ENCODE measurements at places on chromosomes 6 and 20.

DNA sequence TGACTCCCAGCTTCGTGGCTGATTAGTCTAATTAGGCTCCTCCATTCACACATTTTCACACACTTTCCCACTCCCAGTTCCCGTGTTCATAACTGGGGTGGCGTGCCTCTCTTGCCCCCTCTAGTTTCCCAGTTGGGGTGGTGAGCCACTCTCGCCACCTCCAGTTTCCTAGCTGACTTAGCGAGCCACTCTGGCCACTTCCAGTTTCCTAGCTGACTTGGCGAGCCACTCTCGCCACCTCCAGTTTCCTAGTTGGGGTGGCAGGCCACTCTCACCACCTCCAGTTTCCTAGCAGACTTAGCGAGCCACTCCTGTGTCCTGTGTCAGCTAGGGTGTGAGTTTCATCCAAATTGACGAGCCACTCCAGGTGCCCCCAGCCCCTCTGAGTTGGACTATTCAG lies 7.4 kb upstream of the GMPR start:
- no peak for DNase-seq

- no peak for DNase-seq
These were observed 74.7 kb upstream of the RUNX2 start for GRCh38 chr6:45253453-45253852.

GRCh38 chr6:147759536-147759935 lies 251.0 kb downstream of the SAMD5 start:
- no peak for DNase-seq

GRCh38 chr6:145373826-145374225 lies 361.5 kb downstream of the EPM2A start:
- no peak for DNase-seq

- DNase-seq: no peak
These were observed 1305.2 kb downstream of the EPHA7 start for GRCh38 chr6:92114091-92114675.

- DNase-seq: no peak
These were observed 1.7 kb upstream of the CST4 start for GRCh38 chr20:23690581-23690980.

DNA sequence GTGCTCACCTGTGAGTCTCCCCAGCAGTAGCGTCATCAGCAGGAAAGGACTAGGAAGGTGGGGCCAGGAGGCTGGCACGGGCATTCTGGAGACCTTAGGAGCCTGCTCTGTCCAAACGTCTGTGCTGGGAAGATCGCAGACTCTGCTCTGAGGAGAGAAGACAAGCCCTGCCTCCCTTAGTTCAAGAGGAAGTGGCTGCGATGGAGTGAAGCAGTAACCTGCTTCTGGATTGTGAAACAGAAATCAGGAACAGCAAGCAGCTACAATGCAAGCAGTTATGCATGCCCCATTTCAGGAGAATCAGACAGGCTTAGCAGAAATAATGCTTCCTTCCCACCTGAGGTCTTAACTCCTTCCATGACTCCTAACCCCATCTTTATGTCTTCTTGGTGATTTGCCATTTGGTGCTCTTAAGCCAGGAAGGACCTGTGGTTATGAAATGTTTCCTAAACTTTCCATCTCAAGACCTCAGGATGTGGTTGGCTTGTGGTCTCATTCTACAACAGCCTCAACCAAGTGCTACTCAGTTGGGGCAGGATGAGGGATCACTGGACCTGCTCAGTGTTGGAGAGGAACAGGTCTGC lies at the start of gene SIRPB1:
Gene SIRPB1 (minus strand): TSS at position 149 of the 584 bp plus-strand sequence. CDS start 65 bp downstream, at position 84.
- no peak for DNase-seq

DNA sequence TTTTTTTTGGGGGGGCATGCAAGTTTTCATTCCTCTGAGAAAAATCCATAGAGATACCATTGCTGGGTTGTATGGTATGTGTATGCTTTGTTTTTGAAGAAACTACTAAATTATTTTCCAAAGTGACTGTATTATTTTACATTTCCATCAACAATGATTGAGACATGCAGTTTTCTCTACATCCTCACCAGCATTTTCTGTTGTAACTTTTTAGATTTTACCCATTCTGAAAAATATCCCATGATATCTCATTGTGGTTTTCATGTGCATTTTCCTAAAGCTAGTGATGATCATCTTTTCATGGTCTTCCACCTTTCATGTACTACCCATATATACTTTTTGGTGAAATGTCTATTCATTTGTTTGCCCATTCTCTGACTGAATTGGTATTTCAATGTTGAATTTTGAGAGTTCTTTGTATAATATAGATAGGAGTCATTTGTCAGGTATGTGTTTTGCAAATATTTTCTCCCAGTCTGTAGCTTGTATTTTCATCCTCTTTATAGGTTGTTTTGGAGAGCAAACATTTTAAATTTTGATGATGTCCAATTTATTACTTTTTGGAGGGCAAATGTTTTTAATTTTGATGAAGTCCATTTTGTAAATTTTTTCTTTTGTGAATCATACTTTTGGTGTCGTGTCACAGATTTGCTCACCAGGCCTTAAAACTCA lies 827.5 kb upstream of the CITED2 start:
- no peak for DNase-seq

GRCh38 chr6:131924881-131925474 lies 26.2 kb downstream of the CCN2 start:
- no peak for DNase-seq

GRCh38 chr6:152008779-152009178 lies 201.3 kb downstream of the ESR1 start:
- no peak for DNase-seq

- DNase-seq: no peak
These were observed 1.6 kb upstream of the TNFRSF6B start for GRCh38 chr20:63694584-63695423.

DNA sequence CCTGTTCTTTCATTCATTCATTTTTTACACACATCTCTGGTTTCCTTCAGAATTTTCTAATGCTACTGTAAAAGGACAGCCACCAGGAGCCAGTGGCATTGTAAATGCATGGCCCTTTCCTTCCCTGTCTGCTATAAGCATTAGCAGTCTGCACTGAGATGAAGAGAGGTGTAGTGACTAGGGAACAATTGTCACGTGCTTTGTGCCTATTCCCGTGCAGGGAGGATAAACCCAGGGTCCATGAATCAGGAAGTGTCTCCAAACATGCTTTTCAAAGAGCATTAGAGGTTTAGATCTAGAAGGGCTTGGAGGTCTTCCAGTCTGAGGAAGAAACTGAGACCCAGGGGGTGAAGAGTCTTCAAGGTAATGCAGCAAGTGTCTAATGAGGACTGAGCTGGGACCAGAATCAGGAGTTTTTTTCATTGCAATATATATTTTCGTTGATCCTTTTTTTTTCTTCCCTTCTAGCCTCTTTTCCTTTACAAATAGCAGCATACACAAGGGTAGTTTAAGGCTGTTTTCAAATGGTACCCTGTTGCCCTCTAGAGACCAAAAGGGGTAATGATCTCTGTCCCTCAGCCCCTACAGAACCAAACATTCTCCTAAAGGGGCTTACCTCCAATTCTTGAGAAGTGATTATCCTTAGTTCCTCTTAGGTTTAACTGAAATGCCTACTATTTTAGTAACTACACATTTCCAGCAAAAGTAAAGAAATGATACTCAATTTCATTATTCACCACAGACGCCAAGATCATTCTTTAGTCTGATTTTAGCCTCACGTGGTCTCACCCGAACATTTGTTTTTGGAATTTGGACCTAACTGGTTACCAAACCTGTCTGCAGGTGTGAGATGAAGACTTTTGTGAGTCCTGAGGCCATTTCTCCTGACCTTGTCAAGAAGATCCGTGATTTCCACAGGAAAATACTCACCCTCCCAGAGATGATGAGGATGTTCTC lies 6.6 kb downstream of the TRIM15 start:
- no peak for DNase-seq

DNA sequence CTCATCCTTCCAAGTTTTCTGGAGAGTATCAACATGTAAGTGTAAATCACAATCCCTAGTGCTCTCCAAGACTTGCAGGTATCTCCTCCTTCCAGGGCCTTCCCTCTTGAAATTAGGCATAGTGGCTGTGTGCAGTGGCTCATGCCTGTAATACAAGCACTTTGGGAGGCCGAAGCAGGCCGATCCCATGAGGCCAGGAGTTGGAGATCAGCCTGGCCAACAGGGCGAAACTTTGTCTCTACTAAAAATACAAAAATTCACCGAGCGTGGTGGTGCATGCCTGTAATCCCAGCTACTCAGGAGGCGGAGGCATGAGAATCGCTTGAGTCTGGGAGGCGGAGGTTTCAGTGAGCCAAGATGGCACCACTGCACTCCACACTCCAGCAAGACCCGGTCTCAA lies 9.4 kb upstream of the ANGPT4 start:
- no peak for DNase-seq

- no peak for DNase-seq
These were observed 2.7 kb upstream of the PAX1 start for GRCh38 chr20:21702553-21703470.

- no peak for DNase-seq
These were observed 10.4 kb downstream of the FAM110A start for GRCh38 chr20:843912-844311.

All from T follicular helper cell (primary cell).